MV-4-11 (cell line): ENCODE measurements at places on chromosomes 6 and 20.

- no peak for DNase-seq
These were observed 106.7 kb upstream of the PLEKHG1 start for GRCh38 chr6:150492941-150493340.

- no peak for DNase-seq
These were observed 118.3 kb upstream of the HEY2 start for GRCh38 chr6:125631165-125631564.

- DNase-seq, result no peak
These were observed 341.8 kb downstream of the SYNE1 start for GRCh38 chr6:152295346-152295745.

DNA sequence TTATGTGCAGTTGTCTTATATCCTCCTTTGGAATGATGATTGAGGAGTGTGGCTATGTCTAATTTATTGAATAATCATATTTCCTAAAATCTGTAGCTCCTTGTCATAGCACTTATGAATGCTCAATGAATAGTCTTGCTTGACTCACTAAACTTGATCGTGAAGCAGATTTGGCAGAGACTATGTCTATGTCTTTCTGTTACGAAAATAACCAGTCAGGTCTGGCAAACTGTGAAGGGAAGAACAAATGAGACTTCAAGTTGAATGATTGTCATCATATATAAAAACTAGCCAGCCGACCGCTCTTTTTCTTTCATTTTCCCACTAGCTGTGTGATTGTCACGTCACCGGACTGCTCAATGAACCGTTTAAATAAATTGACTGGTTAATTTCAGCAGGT is 1303.9 kb upstream of the GJE1 start:
- DNase-seq, result no peak

- peak; percentile 59 for DNase-seq
These were observed 37.0 kb upstream of the IER3 start for GRCh38 chr6:30781395-30781742.

- no peak for DNase-seq
These were observed 55.9 kb upstream of the TASP1 start for GRCh38 chr20:13694420-13695150.

DNA sequence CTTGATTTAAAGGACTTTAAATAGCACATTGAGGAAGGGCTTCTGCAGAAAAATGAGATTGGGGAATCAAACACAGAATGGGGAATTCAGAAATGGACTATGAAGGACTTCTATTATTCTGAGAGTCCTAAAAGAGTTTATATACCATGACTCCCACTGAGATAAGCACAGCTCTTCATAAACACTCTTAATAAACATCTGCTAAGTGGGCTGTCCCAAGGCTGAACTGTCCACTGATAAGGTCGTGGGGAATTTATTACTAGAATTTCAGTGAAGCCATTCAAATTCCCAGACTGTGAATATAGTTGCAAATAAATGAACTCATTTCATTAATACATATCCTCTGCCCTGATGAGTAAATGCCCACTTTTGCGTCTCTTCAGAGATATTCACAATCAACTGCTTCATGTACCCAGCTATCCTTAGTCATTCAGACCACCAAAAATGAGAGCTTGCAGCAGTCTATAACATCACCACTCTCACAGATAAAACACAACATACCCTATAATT is 468.2 kb upstream of the RUNX2 start:
- no peak for DNase-seq

DNA sequence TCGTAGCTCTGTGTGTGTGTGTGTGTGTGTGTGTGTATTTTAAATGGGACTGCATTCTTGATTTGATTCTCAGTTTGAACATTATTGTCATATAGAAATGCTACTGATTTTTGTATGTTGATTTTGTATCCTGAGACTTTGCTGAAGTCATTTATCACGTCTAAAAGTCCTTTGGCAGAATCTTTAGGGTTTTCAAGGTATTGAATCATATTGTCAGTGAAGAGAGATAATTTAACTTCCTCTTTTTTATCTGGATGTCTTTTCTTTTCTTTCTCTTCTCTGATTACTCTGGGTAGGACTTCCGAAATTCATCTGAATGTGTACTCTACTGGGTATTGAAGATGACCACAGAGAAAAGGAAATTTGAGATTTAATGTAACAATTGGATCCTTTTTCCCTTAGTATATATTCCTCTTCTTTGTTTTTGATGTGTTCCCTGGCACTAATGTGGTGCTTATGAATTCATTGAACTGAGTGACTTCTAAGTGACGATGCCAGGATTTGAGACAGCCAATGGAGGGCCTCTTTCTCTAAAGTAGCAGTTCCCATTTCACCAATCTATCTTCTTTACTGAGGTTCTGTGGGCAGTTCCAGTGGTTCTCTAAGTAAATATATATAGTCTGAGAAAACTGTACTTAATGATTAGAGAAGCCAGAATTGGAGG is 47.6 kb downstream of the TNFAIP3 start:
- peak; percentile 72 for DNase-seq

GRCh38 chr6:86526238-86526637 is 411.1 kb upstream of the HTR1E start:
- no peak for DNase-seq

GRCh38 chr6:35496841-35497570 is at the start of gene TEAD3:
TEAD3 (minus strand) TSS chr6:35497079.
- DNase-seq, result peak; percentile 47

DNA sequence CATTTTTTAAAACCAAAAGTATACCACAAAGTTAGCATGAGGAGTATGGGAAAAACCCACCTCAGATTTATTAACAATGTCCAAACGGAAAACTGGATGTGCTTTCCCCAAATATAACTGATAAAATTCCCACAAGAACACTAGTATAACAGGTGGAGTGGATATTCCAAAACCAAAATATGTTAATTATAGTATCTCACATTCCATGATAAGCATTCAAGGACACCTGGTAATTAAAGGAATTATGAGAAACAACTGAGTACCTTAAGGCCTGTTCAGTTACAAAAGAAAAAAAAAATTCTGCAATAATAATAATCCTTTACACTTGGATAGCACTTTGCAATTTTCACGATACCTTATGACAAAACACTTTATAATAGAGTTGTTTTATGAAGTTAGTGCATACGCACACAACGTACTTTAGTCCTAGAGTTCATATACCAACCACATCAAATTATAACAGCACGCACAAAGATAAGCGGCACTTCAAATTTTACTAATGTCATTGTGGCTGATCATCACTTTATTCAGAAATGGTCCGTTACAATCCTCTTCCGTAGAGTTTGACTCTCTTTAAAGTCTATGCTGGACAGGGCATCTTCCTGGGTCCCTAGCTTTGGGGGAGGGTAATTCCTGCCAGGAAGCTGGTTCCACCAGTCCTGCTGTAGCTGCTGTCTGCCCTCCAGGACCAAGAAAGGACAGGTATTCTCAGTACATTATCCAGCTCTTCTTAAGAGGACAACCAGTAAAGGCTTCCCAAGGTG is 1.7 kb downstream of the CDK19 start:
- DNase-seq, result no peak

GRCh38 chr6:170193326-170193821 is 97.5 kb downstream of the DLL1 start:
- no peak for DNase-seq

- no peak for DNase-seq
These were observed 30.2 kb upstream of the SERINC3 start for GRCh38 chr20:44552050-44552449.

- no peak for DNase-seq
These were observed 20.8 kb downstream of the DUSP22 start for GRCh38 chr6:313087-313486.

DNA sequence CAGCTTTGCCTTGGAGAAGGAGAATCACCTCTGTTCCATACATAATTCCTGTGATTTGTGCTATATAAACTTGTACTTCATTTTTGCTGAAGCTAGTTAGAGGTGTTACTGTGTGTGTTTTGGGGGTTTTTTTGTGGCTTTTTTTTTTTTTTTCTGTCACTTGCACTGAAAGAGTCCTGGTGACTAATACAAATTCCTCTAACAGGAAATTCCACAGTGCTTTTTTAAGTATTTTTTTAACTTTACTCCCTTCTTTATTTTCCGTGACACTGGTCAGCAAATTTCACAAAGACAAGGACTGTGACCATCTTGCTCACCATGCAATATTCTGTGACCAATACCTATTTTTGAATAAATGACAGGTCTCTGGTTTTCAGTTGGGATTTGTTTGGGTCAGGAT is 110.5 kb downstream of the ISM1 start:
- DNase-seq, result no peak

- DNase-seq, result no peak
These were observed 201.7 kb upstream of the SASH1 start for GRCh38 chr6:148140772-148141557.

DNA sequence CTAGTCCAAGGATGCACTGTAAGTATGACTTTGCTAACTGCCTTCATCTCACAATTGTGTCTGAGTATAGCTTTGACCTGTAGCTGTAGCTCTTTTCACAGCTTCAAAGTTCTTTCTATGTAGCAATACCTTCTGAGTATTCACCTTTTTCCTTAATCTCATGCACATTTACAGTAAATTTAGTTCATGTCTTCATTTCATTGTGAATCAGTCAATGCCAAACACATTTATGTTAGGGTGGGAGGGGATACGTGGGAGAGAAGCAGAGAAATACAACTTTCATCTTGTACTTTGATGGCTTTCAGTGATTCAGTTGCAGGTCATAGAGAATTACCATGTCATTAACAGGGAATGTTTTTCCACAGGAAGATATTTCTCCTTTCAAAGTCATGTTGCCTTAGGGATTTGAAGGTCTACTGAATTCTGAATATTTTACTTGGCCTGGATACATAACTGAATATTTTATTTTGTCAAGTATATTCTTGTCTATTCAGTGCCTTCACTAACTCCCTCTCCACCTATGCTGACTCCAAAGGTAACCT is 119.2 kb downstream of the TINAG start:
- DNase-seq, result no peak

DNA sequence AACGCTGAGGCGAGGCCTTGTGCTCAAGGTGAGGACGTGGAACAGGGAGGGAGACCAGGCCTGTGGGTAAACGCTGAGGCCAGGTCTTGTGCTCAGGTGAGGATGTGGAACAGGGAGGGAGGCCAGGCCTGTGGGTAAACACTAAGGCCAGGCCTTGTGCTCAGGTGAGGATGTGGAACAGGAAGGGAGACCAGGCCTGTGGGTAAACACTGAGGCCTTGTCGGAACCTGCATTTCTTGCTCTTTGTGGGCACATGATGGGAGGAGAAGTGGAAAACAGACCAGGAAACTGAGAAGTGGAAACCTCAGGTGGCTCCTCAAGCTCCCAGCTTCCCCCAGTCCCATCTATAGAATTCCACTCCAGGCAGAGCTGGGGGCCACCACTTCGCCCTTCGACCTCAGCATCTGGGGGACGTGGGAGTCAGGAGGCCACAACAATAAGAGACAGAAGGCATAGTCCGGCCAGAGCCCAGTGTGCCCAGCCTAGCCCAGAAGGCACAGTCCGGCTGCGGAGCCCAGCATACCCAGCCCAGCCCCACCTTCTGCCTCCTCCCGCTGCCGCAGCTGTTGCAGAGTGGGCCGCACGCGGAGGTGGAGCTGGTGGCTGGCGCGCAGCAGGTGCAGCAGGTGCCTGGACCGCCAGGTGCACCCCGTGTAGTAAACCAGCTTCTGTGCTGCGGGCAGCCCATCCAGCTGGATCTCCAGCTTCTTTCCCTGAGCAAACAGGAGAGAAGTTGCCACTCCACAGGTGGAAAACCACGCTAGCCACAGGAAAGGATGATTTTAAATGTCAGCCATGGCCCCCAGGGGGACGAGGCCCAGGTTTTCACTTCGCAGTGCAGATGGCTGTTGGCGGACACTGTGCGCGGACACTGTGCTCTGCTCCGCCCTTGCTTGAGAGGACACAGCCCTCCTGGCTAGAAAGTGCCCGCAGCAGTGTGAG is 17.5 kb downstream of the FRMD1 start:
- no peak for DNase-seq

- DNase-seq, result no peak
These were observed 57.6 kb upstream of the FRMD1 start for GRCh38 chr6:168136622-168137021.

DNA sequence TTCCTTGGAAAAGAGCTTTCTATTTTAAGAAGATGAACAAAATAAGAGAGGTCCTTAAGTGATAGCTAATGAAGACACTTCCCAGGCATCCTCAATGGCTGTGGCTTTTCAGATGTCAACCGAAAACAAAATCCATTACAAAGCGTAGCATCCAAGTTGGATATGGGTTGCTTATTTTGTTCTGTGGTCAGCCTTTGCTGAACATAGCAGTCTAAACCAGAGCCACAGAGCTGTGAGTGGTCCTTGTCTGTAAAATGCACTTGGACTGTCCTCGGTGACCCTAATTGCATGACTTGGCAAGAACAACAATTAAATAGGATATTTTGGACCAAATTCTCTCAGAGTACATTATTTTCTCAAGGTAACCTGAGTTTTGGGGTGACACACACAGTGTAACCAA is 10.4 kb upstream of the BFSP1 start:
- no peak for DNase-seq

DNA sequence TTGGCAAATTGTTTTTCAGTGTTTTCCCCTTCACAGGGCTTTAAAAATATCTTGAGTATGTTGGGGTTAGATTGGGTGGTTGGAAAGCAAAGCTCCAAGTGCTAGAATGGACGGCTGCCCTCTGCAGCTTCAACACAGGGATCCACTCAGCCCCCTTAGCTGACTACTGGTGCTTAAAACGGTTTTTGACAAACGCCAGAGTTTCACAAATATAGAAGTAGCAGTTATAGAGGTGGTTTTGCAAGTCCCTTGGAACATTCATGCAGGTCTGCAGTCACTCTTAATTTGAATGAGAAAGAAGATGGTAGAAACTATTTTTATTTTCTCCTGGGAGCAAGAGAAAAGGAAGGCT is 175.9 kb downstream of the ARID1B start:
- peak; percentile 23 for DNase-seq

GRCh38 chr6:159727717-159728445 is 575 bp downstream of the WTAP start:
- no peak for DNase-seq

- DNase-seq, result peak; percentile 73
These were observed 19.4 kb downstream of the MAP3K5 start for GRCh38 chr6:136772685-136773472.

GRCh38 chr6:101080597-101080996 is 199.5 kb upstream of the ASCC3 start:
- no peak for DNase-seq

GRCh38 chr20:61643656-61644377 is 391.8 kb downstream of the CDH4 start:
- no peak for DNase-seq

- DNase-seq, result no peak
These were observed 9.6 kb upstream of the HSF2 start for GRCh38 chr6:122389704-122390372.

GRCh38 chr6:56399672-56400263 is 152.4 kb upstream of the COL21A1 start:
- DNase-seq, result no peak

DNA sequence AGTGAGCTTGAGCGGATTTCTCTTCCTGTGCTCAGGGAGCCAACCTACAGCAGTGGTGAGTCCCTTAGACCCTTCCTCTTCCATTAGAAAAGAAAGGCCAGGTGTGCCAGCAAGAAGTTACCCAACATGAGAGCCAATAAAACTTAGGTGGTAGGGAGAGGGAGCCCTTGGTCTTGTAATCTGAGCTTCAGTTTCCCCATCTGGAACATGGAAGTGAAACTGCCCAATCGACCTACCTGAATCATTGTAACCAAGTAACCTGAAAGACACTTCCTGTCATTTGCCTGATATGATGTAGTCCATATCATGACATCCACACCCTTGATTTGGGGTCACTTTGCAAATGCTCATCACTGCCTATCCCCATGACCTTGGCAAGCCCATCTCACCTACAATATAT is 66.4 kb downstream of the MDGA1 start:
- no peak for DNase-seq

GRCh38 chr6:6900569-6901204 is 207.1 kb upstream of the RREB1 start:
- DNase-seq, result peak; percentile 57
